ENCODE measurements at places on chromosomes 7 and 10. TPM values are rescaled to one million over a fixed set of nuclear protein-coding genes. Genes with fewer than 3 reads are reported as not detected.

DNA sequence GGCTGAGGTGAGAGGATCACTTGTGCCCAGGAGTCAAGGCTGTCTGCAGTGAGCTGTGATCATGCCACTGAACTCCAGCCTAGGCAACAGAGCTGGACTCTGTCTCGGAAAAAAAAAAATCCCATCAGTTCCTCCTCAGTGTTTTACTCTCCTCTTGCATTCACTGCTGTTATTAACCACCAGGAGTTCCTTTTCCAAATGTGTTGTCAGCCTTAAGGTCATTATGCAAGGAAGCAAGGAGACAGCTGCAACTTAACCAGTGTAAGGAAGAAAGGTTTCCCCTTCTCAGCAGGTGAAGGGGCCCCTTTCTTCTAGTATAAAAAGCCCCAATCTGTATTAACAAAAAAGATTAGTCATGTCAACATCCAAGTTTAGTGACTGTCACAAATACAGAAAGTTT, 86.6 kb upstream of the LEP start:
- H3K4me1 ChIP-seq = no peaks in the 10 kb centered on the region
- no peak overlapping the region for H3K27ac ChIP-seq
- H3K27me3 ChIP-seq = peaks cover 31% of the 10 kb centered on the region
- no peak for DNase-seq
- H3K4me3 ChIP-seq = no peak overlapping the region

GRCh38 chr10:51815723-51816122, 116.3 kb upstream of the CSTF2T start:
- H3K27me3 ChIP-seq = peaks cover 15% of the 10 kb centered on the region
- no peak for DNase-seq
- H3K27ac ChIP-seq = no peak overlapping the region
- H3K4me3 ChIP-seq = no peak overlapping the region
- no peaks in the 10 kb centered on the region for H3K4me1 ChIP-seq
- no peaks in the 10 kb centered on the region for H3K36me3 ChIP-seq

Gene SFTPA2
- total RNA-seq = not detected

GRCh38 chr10:103910442-103911012, 7.5 kb downstream of the STN1 start:
- H3K4me3 ChIP-seq = peak overlapping the region; percentile 72
- H3K27me3 ChIP-seq = no peaks in the 10 kb centered on the region
- peaks cover 57% of the 10 kb centered on the region for H3K4me1 ChIP-seq
- peaks cover 24% of the 10 kb centered on the region for H3K36me3 ChIP-seq

DNA sequence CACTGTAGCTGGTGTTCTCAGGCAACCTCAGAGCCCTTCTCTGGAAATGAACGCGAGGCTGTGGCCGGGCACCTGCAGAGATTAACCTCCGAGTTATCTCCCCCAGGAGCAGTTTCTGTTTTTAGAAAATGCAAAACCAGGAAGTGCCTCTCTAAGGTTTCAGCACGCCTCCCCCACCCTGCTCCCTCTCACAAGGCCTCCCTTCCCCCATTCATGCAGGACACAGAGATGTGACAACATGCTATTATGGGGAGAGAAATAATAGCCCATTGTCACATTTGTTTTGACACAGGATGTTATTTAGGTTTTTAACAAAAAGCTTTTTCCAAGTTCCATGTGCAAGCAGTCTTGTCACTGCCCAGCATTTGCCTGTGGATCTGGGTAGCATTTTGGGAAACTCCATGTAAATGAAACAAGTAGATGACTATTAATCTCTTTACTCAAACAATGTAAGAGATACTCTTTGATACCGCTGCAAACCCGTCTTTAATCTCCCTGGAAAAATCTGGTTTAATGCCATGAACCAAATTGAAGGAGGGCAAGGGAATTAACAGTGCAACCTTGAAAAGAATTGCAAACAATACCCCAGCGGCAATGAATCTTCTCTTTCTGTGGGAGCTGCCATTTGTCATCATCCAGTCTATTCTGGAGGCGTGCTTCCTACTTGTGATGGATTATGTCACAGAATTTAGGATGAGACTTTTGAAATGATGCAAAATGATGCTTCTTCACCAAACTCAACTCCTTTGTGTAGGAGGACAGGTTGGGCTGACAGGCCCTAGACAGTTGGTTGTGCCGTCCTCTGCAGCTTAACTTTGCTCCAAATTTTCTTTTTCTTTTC, 86.5 kb upstream of the NMT2 start:
- peak; percentile 77 for DNase-seq
- peak overlapping the region; percentile 90 for H3K4me3 ChIP-seq
- no peaks in the 10 kb centered on the region for H3K36me3 ChIP-seq
- no peaks in the 10 kb centered on the region for H3K27me3 ChIP-seq
- H3K4me1 ChIP-seq = peaks cover 23% of the 10 kb centered on the region

Gene HACD1
- total RNA-seq = 1.1 TPM

Gene PCLO
- not detected for total RNA-seq

DNA sequence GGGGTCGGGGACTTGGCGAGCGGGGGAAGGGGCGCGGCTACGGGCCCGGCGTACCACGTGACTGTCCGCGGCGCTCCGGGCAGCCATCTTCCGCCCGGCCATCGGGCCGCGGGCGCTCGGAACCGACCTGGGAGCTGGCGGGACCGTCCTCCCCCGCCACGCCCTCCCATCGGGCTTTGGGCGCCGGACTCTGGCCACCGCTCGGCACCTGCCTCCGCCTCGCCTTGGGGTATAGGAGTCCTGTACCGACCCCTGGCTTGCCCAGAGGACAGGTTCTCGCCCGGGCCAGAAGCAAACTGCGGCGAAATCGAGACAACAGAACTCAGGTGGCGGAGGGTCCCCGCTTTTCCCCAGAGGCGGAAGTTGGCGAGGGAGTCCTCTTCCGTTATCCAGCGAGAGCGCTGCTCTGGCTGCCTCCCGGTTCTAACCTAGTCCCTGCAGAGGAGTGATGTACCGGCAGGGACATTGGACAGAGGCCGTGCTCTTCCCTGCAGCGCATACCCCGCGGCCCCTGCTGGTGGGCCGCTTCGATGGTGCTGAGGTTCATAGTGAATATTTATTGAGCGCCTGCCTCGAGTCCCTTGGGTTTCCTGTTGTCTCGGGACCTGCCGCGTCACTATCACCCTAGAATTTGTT, 1.2 kb upstream of the SGMS1 start:
- DNase-seq = peak; percentile 86
- H3K4me3 ChIP-seq = peak overlapping the region; percentile 90
- peaks cover 35% of the 10 kb centered on the region for H3K4me1 ChIP-seq
- peaks cover 3% of the 10 kb centered on the region for H3K27me3 ChIP-seq
- H3K36me3 ChIP-seq = no peaks in the 10 kb centered on the region

- H3K4me3 ChIP-seq = no peak overlapping the region
- H3K4me1 ChIP-seq = no peaks in the 10 kb centered on the region
Observed at GRCh38 chr10:125411724-125412123, 251.4 kb upstream of the CTBP2 start.
